Suprapubic skin (tissue), 4 donors: ENCODE measurements at places on chromosomes 5 and 9. TPM values are rescaled to one million over a fixed set of nuclear protein-coding genes. Genes with fewer than 3 reads are reported as not detected.
A peak's percentile ranks its signal among the peaks of the same experiment; 100 is the strongest.

The REEP2 gene
- 1.7 TPM for total RNA-seq

The DAB2IP gene
- total RNA-seq, result 48.7 TPM

The SLC22A4 gene
- total RNA-seq, result 1.3 TPM

The SPINK4 gene
- not detected for total RNA-seq

The MED22 gene
- 22.0 TPM for total RNA-seq

GRCh38 chr5:129019401-129019908 lies 54.2 kb downstream of the SLC27A6 start:
- no peak overlapping the region for H3K4me3 ChIP-seq
- H3K4me1 ChIP-seq, result no peaks in the 10 kb centered on the region
- H3K36me3 ChIP-seq, result no peaks in the 10 kb centered on the region
- DNase-seq, result no peak

DNA sequence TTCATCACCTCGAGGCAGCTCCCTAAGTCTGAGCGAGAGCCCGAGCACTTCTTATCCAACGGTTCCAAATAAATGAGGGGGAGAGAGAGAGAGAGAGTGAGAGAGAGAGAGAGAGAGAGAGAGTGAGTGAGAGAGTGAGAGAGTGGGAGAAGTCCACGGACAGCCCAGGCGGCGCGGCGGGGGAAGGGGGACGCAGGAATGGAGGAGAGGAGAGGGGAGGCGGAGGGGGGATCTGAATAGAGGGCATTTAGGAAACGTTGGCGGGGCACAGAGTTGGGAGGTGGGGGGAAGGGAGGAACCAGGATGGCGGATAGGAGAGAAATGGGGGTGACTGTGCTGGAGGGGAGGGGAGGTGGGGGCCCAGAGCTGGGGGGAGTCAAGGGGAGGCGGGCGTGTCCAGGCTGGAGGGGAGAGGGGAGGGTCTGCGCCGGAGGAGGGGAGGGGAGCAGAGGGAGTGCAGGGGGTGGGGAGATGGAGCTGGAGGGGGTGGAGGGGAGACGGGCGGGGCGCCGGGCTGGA lies 398 bp upstream of the BASP1 start:
- H3K4me1 ChIP-seq, result peaks cover 37% of the 10 kb centered on the region
- H3K27ac ChIP-seq, result no peak overlapping the region
- peak; percentile 78 for DNase-seq
- peak overlapping the region; percentile 59 for H3K4me3 ChIP-seq
- H3K27me3 ChIP-seq, result peaks cover 19% of the 10 kb centered on the region

- H3K27me3 ChIP-seq, result no peaks in the 10 kb centered on the region
- no peak overlapping the region for H3K4me3 ChIP-seq
- H3K27ac ChIP-seq, result peak overlapping the region; percentile 79
- peaks cover 71% of the 10 kb centered on the region for H3K4me1 ChIP-seq
- H3K36me3 ChIP-seq, result peaks cover 70% of the 10 kb centered on the region
Measured at GRCh38 chr5:151671950-151672349, 14.8 kb downstream of the SPARC start.

- H3K4me1 ChIP-seq, result peaks cover 42% of the 10 kb centered on the region
- DNase-seq, result no peak
- no peaks in the 10 kb centered on the region for H3K36me3 ChIP-seq
- no peaks in the 10 kb centered on the region for H3K27me3 ChIP-seq
- H3K27ac ChIP-seq, result no peak overlapping the region
- H3K4me3 ChIP-seq, result no peak overlapping the region
Measured at GRCh38 chr5:59795141-59795540, 98.4 kb downstream of the PDE4D start.

DNA sequence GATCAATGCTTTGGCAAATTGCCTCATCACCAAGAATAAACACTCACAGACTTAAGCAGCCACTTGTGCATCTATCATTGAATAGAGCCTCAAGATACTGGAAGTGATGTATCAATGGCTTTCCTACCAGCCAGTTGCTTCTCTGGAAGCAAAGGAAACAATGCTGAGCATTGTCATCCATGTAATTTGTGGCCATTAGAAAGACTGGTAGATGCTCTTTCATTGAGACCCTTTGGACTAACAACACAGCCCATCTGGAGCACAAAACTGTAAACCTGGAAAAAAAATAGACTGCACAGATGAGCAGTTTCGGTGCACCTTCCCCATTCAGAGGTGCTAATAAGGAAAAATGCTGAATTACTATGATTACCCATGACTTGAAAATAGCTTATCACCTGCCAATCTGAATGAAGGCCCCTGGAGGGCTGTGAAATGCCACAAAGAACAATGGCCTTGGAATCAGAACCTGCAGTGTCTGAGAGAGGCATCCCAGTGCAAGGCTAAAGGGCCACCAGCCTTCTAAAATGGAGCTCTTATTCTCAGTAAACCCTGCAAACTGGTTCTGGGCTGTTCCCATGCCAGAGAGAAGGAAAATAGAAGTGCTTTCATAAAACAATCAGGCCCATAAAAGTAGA lies 127.5 kb downstream of the RFK start:
- no peaks in the 10 kb centered on the region for H3K27me3 ChIP-seq
- DNase-seq, result no peak
- H3K4me3 ChIP-seq, result no peak overlapping the region
- peaks cover 3% of the 10 kb centered on the region for H3K4me1 ChIP-seq
- no peaks in the 10 kb centered on the region for H3K36me3 ChIP-seq

GRCh38 chr5:51694826-51695225 lies 311.6 kb downstream of the ISL1 start:
- no peaks in the 10 kb centered on the region for H3K27me3 ChIP-seq
- no peaks in the 10 kb centered on the region for H3K4me1 ChIP-seq
- H3K27ac ChIP-seq, result no peak overlapping the region
- no peaks in the 10 kb centered on the region for H3K36me3 ChIP-seq
- no peak overlapping the region for H3K4me3 ChIP-seq

DNA sequence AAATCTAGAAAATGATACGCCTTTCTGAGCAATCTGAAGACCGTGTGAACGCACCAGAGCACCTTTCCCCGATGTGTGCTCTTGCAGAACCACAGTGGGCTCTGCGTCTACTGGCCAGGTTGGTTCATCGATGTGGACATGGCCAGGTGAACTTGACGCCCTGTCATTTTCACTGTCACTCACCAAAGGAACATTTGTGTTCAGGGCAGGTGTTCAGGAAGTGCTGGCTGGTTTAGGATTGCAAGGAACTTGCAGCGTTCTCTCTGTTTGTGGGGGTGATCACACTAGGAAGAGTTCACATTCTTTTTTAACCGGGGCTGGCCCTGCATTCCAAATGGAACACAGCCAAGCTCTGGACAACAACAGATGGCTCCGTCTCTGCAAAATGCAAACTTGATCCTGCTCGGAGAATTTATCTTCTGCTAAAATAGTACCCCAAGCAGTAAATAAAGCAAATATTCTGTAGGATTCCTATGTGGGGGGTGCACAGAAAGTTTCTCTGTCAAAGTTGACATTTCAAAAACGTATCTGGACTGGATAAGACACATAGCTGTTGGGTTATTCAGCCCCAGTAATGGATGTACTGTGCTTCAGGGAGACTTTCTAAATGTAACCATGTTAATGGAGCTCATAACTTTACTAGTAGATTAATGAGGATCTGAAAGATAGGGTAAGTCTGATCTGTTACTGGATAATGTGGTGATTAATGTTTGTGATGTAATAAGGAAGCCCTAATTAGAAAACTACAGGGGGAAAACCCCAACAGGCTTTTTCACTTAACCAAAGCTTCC lies 45.7 kb upstream of the FANCC start:
- no peaks in the 10 kb centered on the region for H3K36me3 ChIP-seq
- peaks cover 7% of the 10 kb centered on the region for H3K27me3 ChIP-seq
- H3K4me1 ChIP-seq, result no peaks in the 10 kb centered on the region

GRCh38 chr5:10552183-10553143 lies 11.4 kb upstream of the ANKRD33B start:
- no peak overlapping the region for H3K4me3 ChIP-seq
- H3K4me1 ChIP-seq, result peaks cover 31% of the 10 kb centered on the region
- no peaks in the 10 kb centered on the region for H3K27me3 ChIP-seq
- DNase-seq, result peak; percentile 50

- no peaks in the 10 kb centered on the region for H3K36me3 ChIP-seq
- peaks cover 28% of the 10 kb centered on the region for H3K27me3 ChIP-seq
- H3K27ac ChIP-seq, result no peak overlapping the region
- H3K4me3 ChIP-seq, result peak overlapping the region; percentile 57
- peak; percentile 67 for DNase-seq
- H3K4me1 ChIP-seq, result peaks cover 20% of the 10 kb centered on the region
Measured at GRCh38 chr5:139903795-139904565, 108.4 kb downstream of the PSD2 start.

DNA sequence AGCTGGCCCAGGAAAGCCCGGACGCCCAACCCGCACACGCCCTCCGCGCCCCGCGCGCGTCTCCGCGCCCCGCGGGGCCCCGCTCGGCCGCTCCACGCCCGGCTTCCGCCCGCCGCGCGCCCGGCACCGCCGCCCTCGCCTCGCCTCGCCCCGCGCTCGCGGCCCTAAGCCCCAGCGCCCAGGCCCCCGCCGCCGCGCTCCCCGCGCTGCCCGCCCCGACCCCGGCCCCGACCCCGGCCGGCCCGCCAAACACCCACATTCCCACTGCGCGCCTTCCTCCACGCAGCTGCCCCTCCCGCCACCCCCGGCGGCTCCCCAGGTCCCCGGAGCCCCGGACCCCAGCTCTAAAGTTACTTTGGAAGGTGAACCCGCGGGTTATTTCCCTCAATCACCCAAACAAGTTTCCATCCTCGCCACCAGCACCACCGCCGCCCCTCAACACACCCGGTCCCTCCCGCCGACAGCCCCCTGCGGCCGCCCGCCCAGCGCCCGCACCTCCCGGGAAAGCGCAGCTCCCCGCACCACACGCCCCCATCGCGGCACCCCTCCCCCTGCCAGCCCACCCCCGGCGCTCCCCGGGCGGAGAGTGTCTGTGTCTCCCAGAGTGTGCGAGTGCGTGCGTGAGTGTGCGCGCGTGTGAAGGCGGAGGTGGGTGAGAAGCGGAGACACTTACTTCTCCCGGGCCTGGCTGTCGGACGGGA lies 439 bp downstream of the SSBP2 start:
- H3K27me3 ChIP-seq, result no peaks in the 10 kb centered on the region
- peak overlapping the region; percentile 97 for H3K4me3 ChIP-seq
- peaks cover 52% of the 10 kb centered on the region for H3K4me1 ChIP-seq

DNA sequence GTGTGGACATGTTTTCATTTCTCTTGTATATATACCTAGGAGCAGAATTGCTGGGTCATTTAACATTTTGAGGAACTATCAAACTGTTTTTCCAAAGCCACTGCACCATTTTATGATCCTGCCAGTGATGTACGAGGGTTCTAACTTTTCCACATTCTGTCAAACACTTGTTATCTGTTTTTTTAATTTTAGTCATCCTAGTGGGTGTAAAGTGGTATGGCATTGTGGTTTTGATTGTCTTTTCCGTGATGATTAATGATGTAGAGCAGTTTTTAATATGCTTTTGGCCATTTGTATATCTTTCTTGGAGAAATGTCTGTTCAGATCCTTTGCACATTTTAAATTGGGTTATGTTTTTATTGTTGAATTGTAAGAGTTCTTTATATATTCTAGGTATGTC lies 107.0 kb downstream of the MELK start:
- H3K36me3 ChIP-seq, result no peaks in the 10 kb centered on the region
- no peak overlapping the region for H3K27ac ChIP-seq
- no peaks in the 10 kb centered on the region for H3K27me3 ChIP-seq
- no peak overlapping the region for H3K4me3 ChIP-seq
- H3K4me1 ChIP-seq, result no peaks in the 10 kb centered on the region
- no peak for DNase-seq

DNA sequence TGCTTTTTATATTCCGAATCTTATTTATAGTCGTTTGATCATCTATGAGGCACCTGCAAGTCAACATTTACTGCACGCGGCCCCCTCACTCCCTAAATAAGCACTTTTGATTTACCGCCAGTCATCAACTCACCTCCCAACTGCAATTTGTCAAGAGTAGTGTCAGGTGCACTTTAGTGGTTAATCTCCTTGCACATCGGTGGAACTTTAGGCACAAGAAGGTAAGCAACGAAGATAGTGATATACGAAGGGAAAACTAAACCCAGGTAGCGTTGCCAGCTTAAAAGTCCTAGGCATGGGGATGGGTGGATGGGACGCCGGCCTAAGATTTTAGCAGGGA lies 513 bp upstream of the RNF180 start:
- peak overlapping the region; percentile 86 for H3K27ac ChIP-seq
- no peaks in the 10 kb centered on the region for H3K27me3 ChIP-seq
- H3K4me3 ChIP-seq, result peak overlapping the region; percentile 71
- DNase-seq, result no peak
- H3K4me1 ChIP-seq, result peaks cover 19% of the 10 kb centered on the region
- no peaks in the 10 kb centered on the region for H3K36me3 ChIP-seq
